Endothelial cell (in vitro differentiated cells): ENCODE measurements at places on chromosomes 7 and 10. TPM values are rescaled to one million over a fixed set of nuclear protein-coding genes. Genes with fewer than 3 reads are reported as not detected.

DNA sequence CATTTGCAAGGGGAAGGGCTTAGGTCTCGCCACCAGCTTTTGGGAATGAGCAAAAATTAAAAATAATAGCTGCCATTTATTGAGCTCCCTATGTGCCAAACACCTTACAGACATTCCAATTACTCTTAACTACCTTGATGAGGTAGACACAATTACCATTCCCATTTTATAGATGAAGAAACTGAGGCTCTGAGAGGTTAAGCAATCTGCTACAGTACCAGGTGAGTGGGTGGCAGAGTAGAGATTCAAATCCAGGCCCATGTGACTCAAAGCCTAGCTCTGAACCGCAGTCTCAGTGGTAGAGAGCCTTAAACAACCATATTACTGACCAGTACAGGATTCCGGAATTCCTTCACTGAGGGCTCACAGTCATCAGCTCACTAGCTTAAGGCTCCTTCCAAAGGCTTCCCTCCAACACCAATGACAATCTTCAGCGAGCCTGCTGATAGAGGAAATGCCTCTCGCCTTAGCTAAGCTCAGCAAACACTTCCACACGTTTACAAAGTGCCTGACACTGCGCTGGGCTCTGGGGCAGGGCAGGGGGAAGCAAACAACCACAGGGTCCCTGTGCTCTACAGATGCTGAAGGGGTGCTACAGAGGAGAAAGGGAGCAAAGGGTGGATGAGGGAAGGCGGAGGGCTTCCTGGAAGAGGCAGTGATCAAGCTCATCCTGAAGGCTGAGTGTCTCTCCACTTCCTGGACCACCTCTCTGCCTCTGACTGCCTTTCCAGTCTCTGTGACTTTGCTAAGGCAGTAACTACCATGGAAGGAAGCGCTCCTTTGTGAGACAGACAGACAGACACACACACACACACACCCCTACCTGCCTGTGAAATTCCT is 7.4 kb downstream of the LRRC20 start:
- no peak overlapping the region for H3K27ac ChIP-seq
- H3K4me3 ChIP-seq: no peak overlapping the region
- DNase-seq: no peak
- no peaks in the 10 kb centered on the region for H3K27me3 ChIP-seq

- H3K27me3 ChIP-seq: no peaks in the 10 kb centered on the region
- H3K27ac ChIP-seq: no peak overlapping the region
- H3K36me3 ChIP-seq: no peaks in the 10 kb centered on the region
Measured at GRCh38 chr10:61821693-61822092, 79.8 kb upstream of the ARID5B start.

- peak overlapping the region; percentile 92 for H3K4me3 ChIP-seq
- no peak overlapping the region for H3K27ac ChIP-seq
- H3K4me1 ChIP-seq: peaks cover 27% of the 10 kb centered on the region
- H3K36me3 ChIP-seq: peaks cover 8% of the 10 kb centered on the region
- H3K27me3 ChIP-seq: peaks cover 12% of the 10 kb centered on the region
- DNase-seq: peak; percentile 82
Measured at GRCh38 chr10:72272689-72273409, 875 bp upstream of the DDIT4 start.

DNA sequence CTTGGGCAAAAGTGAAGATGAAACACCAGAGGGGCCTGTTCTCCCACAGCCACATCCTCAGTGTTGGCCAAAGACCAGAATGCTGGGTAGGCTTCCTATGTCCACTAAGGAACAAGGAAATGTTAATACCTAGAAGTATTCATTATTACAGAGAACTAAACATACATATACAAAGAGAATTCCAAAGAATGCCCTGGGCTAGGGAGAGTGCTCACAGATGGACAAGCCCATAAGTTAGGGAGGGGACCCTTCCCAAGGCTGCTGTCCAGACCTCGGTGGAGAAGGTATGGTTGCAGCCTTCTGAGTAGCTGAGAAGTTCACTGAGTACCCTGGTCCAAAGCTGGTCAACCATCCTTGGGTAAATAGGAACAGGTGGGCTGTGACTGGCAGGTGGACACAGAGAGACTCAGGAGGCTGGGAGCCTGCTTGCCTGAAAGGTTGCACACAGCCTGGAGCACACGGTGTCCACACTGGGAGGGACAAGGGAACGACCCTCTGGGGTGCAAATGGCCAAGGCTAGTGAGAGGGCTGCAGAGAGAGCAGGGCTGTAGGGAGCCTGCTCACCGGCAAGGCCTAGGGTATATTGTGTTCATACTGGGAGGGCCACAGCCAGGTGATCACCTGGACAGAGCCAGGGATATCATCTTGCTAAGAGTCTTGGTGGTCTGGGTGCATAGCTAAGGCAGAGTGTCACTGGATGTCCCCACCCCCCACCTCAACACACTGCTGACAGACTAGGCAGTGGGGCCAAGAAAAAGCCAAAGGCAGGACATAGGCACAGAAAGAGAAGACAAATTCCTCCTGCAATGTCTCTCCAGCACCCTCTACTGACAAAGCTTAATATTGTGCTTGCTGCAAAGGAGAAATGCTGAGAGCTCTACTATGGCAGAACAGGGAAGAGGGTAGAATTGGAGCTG is 40.3 kb downstream of the CPVL start:
- peaks cover 5% of the 10 kb centered on the region for H3K4me1 ChIP-seq
- H3K27me3 ChIP-seq: peaks cover 3% of the 10 kb centered on the region
- no peak overlapping the region for H3K27ac ChIP-seq
- peak; percentile 59 for DNase-seq
- peaks cover 3% of the 10 kb centered on the region for H3K36me3 ChIP-seq
- H3K4me3 ChIP-seq: no peak overlapping the region

- no peaks in the 10 kb centered on the region for H3K36me3 ChIP-seq
- peaks cover 5% of the 10 kb centered on the region for H3K4me1 ChIP-seq
- H3K27ac ChIP-seq: no peak overlapping the region
- no peak for DNase-seq
- H3K4me3 ChIP-seq: no peak overlapping the region
Measured at GRCh38 chr7:51802718-51803117, 486.1 kb upstream of the COBL start.

- peaks cover 13% of the 10 kb centered on the region for H3K27me3 ChIP-seq
- no peaks in the 10 kb centered on the region for H3K36me3 ChIP-seq
- no peak overlapping the region for H3K4me3 ChIP-seq
- H3K4me1 ChIP-seq: peaks cover 41% of the 10 kb centered on the region
Measured at GRCh38 chr10:1291178-1292090, 235.2 kb downstream of the WDR37 start.

DNA sequence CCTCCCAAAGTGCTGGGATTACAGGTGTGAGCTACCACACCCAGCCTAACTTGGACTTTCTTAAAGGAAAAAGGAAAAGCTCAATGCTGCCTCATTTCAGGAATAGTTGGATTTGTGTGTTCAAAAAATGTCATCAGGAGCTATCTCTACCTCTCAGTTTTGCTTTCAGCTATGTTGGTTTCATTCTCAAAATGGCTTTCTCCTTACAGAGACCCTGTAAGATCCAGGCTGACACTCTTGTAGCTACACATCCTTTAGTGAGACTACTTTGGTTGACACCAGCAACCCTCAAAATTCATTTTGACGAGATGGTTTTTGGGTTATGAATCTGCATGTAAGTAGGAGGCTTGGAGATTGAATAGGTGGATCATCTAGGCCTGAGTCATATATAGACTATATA is 269.7 kb upstream of the SORCS1 start:
- no peak overlapping the region for H3K4me3 ChIP-seq
- H3K4me1 ChIP-seq: no peaks in the 10 kb centered on the region
- DNase-seq: no peak
- no peaks in the 10 kb centered on the region for H3K36me3 ChIP-seq
- H3K27me3 ChIP-seq: no peaks in the 10 kb centered on the region

DNA sequence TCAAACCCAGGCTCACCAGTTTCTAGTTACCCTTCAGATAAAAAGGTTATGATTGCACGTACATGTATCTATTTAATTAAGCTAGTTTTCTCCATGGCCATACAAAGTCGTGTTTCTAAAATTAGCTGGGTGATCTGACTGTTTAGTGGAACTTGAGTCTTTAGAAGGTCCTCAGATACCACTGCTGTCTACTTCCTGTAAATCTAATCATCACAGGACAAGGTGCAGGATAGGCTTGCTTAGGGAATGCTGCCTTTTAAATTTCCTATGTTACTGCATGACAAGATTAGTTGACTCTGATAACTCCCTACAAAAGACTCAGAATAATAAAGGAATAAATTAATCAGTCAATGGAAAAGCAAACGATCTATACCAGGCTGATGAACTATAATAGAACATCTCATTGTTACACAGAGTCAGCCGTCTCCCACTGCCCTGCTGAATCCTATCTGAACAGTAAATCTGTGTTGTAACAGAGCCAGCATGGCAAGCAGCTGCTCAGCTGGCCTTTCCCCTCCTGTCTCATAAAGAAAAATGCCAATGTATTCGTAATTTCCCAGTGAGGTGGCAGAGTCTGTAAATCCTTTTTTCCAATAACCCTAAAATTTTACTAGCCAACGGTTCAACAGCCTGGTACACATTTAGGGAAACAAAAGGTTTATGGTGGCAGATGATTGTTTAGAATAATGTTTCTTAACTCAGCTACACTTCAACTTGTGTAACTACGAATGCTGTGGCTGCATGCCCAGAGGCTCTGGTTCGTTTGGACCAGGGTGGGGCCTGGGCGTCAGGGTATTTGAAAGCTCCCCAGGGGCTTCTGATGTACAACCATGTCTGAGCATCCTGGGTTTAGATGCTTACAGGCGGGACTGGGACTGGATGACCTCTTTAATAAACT is 318.0 kb downstream of the PAXIP1 start:
- H3K4me1 ChIP-seq: no peaks in the 10 kb centered on the region
- H3K27ac ChIP-seq: no peak overlapping the region
- H3K36me3 ChIP-seq: no peaks in the 10 kb centered on the region

DNA sequence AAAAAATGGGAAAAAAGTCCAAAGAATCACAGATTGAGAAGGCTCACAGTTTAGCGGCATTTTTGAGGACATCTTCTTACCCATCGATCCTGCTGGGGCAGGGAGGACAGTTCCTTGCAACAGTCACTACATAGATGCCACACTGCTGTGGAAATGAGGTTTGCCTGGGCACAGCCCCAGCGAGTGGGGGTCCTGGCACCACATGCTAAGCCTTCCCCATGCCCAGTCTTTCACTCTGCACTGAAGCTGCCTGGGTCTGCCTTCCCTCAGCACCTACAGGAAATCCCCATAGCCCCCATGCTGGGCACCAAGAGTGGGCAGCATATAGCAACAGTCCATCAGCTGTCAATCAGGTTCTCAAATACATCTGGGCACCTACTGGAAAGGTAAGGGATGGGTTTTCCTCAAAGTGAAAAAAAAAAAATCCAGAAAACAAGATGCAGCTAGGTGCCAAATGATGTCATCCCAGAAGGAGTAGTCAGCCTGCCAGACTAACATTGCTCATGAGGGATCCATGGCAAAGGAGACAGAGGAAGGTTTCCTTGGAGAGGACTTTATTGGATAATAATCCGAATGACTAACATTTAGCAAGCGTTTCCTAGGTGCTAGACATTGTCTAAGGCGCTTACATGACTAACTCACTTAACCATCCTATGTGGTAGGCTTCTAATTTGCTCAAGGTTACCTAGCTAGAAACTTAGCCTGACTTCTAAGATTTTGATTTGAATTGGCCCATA is 125.7 kb upstream of the CXCL12 start:
- no peaks in the 10 kb centered on the region for H3K36me3 ChIP-seq
- no peak overlapping the region for H3K4me3 ChIP-seq
- peaks cover 6% of the 10 kb centered on the region for H3K4me1 ChIP-seq

DNA sequence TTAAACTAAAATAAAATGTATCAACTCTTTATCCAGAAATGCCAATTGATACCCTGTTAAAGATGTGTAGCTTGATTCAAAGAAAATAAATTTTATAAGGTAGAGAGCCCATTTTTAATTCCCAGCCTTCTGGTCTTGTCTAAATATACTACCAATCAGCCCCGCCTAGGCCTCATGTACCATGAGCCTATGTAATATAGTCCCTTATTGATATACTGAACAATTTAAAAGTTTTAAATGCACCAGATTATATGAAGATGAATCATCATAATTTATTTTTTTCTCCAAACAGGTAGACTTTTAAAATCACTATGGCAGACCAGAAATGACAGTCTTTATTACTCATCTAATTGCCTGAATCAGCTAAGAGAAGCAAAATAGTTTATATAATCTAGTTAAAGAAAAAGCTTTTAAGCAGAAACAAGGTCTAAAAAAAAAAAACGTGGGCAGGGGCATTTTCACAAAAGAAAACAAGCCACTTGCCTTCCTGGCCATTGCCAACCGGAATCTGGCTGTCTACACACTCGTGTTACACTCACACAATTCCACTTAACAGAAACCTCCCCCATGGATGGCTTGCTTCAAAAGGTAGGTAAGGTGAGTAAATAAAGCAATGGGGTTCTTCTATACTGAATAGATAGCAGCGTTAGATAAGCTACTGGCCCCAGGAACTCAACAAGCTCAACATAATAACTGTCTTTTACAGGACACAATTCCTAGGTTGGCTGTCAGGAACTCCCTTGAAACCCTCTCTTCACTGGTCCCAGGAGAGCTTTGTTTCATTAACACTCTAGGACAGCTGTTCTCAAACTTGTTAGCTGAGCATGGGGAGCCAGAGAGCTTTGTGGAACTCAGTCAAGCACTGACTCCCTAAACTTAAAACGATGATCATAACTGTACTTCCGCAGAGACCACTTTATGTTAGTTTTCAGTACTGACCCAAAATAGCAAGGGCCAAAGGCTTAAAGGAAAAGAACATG is 37.2 kb downstream of the RAPGEF5 start:
- H3K4me1 ChIP-seq: peaks cover 22% of the 10 kb centered on the region
- H3K27ac ChIP-seq: peak overlapping the region; percentile 39
- no peaks in the 10 kb centered on the region for H3K27me3 ChIP-seq
- no peak overlapping the region for H3K4me3 ChIP-seq
- H3K36me3 ChIP-seq: no peaks in the 10 kb centered on the region

DNA sequence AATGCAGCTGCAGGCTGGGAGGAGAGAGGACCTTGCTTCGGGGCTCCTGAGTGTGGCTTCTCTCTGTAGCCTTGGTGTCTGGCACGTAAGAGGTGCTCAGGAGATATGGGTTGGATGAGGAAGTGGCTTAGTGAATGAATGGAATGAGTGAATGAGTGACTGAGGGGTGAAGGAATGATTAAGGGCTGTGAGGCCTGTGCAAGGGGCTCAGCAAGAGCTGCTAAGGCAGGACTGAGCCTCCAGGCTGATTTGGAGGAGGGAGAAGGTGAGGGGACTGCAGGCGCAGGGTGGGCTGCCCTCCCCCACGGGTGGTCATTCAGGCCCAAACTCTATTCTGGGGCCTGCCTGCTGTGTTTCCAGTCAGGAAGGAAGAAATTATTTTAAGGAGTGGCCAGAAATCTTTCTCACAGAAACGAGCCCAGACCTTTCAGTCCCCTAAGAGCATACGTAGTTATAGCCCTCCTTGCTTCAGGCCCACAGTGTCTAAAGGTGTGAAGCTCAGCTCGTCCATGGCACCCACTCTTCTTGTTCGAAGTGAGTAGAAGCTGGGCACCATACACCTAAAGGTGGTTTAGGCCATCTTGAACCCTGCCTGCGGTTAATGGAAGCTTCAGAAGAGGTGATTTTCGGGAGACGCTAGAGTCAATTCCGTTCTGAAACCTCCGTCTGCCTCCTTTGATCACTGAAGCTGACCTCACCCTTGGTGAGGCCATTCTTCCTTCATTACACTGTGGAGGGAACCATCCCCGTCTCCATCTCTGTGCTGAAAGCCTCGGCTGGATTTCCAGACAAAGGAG is 49.5 kb upstream of the SAMD8 start:
- peak overlapping the region; percentile 6 for H3K27ac ChIP-seq
- H3K4me3 ChIP-seq: no peak overlapping the region
- no peaks in the 10 kb centered on the region for H3K36me3 ChIP-seq
- peaks cover 4% of the 10 kb centered on the region for H3K27me3 ChIP-seq

VSIR gene
- 86.1 TPM for total RNA-seq

PAPOLB gene
- 0.10 TPM for total RNA-seq
